ENCODE measurements at places on chromosomes 16 and 17. TPM values are rescaled to one million over a fixed set of nuclear protein-coding genes. Genes with fewer than 3 reads are reported as not detected.

KIF19 gene
- not detected for total RNA-seq

GRCh38 chr17:18203308-18203707 lies 19.7 kb downstream of the ALKBH5 start:
- no peak for DNase-seq

DNA sequence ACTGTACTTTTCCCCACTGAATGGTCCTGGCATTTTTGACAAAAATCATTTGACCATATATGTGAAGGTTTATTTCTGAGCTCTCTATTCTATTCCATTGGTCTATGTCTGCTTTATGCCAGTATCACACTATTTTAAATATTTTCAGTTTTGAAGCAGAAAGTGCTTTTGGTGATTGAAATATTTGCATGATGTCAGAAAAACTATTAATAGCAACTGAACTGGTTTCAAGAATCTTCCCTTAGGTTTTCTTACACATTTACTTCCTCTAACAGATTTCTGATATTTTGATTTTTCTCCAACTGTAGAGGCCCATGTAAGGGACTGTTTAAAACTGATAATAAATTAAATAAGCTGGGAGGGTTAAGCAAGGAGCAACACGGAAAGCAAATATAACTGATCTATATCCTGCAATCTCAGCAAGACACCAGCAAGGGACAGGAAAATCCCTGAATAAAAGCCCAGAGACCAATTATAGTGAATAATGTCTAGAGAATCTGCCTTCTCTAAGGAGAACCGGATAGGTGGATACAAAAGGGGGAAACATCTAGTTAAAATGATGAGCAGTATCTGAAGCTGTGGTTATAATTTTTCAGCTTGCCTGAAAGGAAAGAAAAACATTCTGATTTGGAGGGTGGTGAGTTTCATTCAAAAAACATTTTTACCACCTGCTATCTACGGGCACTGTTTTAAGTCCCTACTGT lies 80.9 kb upstream of the STAC2 start:
- no peak for DNase-seq

B4GALNT2 gene
- total RNA-seq: not detected

TCAP gene
- not detected for total RNA-seq

- no peak for DNase-seq
Observed at GRCh38 chr16:4179020-4179419, 62.8 kb upstream of the ADCY9 start.

- DNase-seq: peak; percentile 66
Observed at GRCh38 chr17:64635647-64636305, 26.3 kb downstream of the SMURF2 start.

GRCh38 chr17:38791162-38791561 lies 8.2 kb downstream of the PIP4K2B start:
- DNase-seq: no peak

- no peak for DNase-seq
Observed at GRCh38 chr16:19522397-19522732, 467 bp upstream of the GDE1 start.

DNA sequence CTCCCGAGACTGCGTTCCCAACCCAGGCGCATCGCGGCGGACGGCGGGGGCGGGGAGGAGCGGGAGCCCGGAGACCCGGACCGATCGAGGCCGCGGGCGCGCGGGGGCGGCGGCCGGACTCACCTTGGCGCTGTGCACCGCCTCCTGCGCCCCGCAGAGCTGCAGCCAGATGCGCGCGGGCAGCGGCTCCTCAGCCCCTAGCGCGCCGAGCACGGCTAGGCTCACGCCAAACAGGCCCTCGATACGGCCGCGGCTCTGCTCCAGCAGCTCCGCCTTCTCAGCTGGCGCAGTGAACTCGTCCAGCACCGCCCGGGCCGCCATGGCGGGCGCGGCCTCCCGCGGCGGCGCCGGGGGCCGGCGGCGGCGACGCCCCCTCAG lies 339 bp downstream of the N4BP1 start:
- peak; percentile 51 for DNase-seq

DNA sequence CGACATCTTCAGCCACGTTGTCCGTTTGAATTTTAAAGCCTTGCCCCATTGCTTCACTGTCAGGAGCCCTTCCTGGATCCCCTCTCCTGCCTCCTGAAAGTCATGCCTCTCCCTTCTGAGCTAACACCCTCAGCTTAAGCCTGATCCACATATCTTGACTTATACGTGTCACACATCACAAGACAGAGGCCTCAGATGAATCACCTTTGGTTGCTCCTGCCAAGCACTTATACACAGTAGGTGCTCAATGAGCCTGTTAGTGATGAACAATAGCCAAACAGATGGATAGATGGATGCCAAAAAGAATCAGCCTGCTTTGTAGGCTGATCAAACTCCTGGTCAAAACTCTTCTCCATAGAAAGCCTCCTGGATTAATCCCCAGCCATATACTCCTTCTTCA lies 31.8 kb downstream of the PITPNM3 start:
- peak; percentile 82 for DNase-seq

GRCh38 chr17:49730078-49730784 lies 22.5 kb upstream of the SLC35B1 start:
- peak; percentile 90 for DNase-seq

HBA1 gene
- total RNA-seq: not detected

RNF112 gene
- total RNA-seq: not detected

CAPNS2 gene
- total RNA-seq: 0.39 TPM

Measured in M059J (cell line).